ENCODE measurements at places on chromosomes 16 and 17.

DNA sequence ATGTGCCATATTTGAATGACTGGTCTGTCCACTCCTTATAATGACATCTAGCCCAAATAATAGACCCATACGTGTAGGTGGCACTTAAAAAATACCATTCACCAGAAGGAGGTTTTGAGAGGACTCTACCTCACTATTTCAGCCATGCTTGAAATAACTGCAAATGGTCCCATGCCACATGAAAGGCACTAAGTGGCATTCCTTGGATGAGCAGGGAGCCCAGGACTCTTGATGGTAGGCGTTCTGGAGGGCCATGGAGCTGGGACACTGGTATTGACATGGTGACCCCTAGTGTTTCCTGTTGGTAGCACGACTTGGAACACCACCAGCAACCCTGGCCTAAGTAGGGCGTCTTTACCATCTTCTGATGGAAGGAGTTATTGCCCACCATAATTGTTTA, 148.7 kb upstream of the ZFHX3 start:
- DNase-seq = no peak

- no peak for DNase-seq
Observed at GRCh38 chr16:75043175-75043895, 44.5 kb downstream of the ZNRF1 start.

- DNase-seq = no peak
Observed at GRCh38 chr16:1505912-1506311, 12.8 kb downstream of the TELO2 start.

GRCh38 chr16:2512735-2513404, 882 bp upstream of the ATP6V0C start:
- no peak for DNase-seq

GRCh38 chr17:58611331-58611730, 80.5 kb downstream of the TEX14 start:
- no peak for DNase-seq

DNA sequence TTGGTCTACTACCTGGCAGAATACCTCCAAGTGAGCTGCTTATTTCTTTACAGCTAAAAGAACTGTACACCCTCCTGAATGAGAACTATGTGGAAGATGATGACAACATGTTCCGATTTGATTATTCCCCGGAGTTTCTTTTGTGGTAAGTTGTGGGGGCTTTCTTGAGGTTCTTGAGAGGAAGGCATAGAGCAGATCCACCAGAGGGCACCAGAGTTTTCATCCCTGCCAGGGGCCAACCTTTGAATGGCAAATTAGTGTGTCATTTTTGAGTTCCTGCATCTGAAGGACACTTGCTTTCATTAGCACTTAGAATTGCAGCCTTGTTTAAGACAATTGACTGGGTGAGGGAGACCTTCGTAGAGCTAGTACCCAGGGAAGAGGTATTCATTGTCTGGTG, 35.0 kb downstream of the NMT1 start:
- DNase-seq = no peak

DNA sequence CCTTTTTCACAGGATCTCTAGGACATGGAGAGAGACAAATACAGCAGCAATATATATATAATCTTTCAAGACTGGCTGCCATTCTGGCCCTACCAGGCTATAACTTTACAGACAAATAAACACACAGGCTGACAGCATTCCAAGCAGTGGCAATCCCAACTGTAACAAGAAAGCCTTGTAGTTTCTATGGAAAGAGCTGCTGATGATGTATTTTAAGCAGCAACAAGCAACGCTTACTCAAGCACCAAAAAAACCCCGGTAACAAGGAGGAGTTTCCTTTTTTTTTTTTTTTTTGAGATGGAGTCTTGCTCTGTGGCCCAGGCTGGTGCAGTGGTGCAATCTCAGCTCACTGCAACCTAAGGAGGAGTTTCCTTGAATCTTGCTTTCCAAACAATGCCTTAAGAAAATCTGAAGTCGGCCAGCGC, 23.2 kb downstream of the LSM12 start:
- no peak for DNase-seq

DNA sequence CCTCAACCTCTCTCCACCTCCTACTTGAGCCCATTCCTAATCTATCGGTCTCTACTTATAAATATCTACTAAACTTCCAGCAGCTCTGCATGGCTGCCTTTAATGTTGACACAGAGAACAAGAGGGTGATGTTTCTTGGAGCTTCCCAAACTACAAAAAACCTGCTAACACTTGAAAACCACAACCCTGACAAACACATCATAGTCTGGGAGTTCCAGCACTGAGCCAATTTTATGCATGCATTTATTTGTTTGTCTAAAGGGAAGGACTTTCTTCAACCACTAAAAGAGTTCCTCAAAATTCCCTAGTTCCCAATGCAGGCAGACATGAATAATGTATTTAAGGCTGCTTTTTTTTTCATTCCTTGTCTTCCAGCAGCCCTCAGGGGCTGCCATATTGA, 331.8 kb upstream of the XYLT1 start:
- no peak for DNase-seq

DNA sequence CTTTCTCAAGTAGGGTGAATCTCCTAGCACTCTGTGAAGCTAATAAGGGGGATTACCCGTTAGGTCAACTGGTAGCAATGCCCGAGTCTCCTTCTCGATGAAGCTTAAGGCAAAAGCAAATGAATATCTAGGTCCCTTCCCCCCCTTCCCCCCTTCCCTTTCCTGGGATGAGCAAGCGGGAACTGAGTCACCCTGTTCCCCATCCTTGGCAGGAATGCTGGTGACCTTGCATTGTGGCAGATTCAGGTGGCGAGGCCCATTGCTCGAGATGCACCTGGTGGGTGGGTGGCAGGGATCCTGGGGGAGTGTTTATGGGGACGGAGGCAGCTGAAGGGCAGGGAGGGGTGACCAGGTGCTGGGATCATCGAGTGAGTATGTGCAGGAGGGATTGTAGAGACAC, 7.1 kb downstream of the NXPH3 start:
- no peak for DNase-seq

DNA sequence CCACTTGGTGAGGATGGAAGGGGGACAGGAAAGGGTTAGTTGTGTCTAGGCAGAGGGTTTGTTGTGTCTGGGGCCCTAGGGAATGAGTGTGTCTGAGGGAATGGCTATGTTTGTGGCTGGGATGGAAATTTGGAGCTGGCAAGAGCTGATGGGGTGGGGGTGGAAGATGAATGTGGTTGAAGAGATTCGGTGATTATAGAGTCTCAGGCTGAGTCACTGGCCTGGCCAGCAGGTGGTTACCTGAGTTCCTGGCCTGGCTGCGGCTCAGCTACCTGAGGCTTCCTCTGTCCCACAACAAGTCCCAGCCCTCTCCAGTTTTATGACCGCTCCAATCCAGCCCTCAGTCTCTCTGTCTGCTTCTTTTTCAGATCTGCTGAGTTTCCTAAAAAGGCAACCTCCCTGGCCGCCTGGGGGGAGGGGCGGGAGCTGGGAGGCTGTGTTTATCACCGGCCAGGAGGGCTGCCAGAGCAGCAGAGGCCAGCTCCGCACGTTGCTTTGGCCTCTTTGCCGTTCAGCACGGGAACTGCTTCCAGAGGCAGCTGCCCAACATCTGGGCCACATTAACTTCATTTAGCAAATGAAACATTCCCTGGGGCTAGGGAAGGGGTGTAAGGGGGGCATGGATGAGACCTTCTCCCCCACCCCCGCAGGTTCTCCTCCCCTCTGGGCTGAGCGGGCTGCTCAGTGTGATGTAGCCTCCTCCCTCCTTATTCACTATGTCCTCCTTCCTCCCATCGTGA, 21.8 kb downstream of the ITGB3 start:
- no peak for DNase-seq
